ENCODE measurements at places on chromosomes 13 and 19. TPM values are rescaled to one million over a fixed set of nuclear protein-coding genes. Genes with fewer than 3 reads are reported as not detected.

GRCh38 chr19:6509118-6509971, 7.2 kb upstream of the TUBB4A start:
- no peaks in the 10 kb centered on the region for H3K36me3 ChIP-seq
- H3K4me3 ChIP-seq = no peak overlapping the region
- H3K4me1 ChIP-seq = peaks cover 11% of the 10 kb centered on the region
- DNase-seq = no peak
- no peak overlapping the region for H3K27ac ChIP-seq

NLRP9 gene
- total RNA-seq = not detected

UNC13A gene
- total RNA-seq = 0.04 TPM

DNA sequence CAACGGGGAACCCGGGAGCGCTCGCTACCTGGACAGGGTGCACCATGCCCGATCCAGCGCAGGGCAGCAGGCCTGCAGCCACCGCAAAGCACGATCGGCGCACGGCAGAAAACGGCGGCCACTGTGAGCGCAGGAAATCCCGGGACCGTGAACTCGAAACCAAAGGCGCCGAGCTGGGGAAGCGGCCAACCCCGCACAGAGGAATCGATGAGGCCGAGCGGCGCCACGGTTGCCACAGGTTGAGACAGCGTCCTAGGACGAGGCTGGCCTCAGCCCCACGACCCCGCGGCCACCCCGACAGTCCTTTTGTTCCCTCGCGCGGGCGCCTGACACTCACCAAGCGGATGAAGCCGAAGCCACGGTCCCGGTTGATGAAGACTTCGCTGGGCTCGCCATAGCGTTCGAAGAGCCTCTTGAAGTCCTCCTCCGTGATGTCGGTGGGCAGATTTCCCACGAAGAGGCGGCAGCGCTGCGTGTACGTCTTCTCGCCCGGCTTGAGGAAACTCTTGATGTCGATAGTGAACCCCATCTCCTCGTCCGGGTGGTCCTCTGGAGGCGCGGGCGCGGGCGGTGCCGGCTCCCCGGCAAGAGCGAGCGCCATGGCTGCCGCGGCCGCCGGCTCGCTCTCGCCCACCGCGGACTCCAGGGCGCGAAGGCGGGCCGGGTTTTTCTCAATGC, 557 bp downstream of the PSPC1 start:
- H3K27me3 ChIP-seq = no peaks in the 10 kb centered on the region
- peak; percentile 63 for DNase-seq
- H3K4me1 ChIP-seq = peaks cover 15% of the 10 kb centered on the region
- H3K27ac ChIP-seq = peak overlapping the region; percentile 100
- H3K36me3 ChIP-seq = peaks cover 14% of the 10 kb centered on the region

CDX2 gene
- total RNA-seq = not detected

PDX1 gene
- total RNA-seq = not detected

CCDC70 gene
- not detected for total RNA-seq

JAK3 gene
- 172 TPM for total RNA-seq
